ENCODE measurements at places on chromosomes 13 and 19.

- no peak for DNase-seq
Observed at GRCh38 chr19:15971224-15971780, 22.5 kb downstream of the OR10H4 start.

DNA sequence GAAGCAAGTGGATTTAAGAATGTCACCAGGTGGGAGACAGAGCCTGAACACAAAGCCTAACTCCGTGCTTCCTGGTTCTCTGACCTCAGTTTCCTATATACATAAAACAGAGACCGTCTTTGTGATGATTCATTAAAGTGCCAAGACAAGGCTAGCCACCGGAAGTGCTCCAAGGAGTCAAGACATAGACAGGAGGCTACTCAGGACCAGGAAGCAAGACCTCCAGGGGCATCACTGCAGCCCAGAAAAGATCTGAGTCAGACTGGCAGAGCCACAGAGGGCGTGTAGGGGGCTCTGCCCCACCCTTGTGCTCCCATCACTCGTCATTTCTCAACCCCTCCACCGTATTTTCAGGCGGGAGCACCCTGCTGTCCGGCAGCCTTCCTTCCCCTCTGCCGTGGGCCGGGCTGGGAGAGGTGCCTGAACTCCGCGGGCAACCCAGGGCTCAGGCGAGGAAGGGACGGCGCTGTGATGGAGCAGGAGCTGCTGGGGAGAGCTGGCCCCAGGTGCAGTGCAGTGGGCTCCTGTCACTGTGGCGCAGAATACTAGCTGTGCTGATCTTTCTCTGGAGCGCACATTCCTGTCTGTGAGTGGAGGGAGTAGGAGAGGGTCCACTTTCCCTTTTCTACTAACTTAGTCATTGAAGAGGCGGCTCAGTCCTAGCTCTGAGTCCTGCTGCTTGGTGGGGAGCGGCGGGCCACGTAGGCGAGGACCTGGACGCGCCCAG, 134.7 kb upstream of the GPR12 start:
- DNase-seq, result no peak

DNA sequence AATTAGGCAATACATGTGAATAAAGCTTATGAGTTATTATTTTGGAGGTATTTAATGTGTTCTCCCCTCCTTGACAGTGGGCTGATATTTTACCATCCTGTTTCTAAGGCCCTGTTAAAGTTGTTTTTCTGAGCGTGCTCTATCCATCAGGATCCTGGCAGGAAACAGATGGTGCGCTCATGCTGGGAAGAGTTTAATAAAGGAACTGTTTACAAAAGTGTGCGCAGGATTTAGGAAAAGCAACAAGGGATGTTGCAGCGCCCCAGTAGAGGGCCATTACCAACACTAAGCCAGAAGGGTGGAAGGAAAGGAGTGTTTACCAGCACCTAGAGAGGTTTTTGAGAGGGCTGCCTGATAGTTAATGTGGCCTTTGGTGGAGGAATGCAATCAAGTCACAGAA, 374.5 kb downstream of the KCNRG start:
- DNase-seq, result no peak

- DNase-seq, result no peak
Observed at GRCh38 chr13:61151062-61151461, 264.6 kb downstream of the PCDH20 start.

DNA sequence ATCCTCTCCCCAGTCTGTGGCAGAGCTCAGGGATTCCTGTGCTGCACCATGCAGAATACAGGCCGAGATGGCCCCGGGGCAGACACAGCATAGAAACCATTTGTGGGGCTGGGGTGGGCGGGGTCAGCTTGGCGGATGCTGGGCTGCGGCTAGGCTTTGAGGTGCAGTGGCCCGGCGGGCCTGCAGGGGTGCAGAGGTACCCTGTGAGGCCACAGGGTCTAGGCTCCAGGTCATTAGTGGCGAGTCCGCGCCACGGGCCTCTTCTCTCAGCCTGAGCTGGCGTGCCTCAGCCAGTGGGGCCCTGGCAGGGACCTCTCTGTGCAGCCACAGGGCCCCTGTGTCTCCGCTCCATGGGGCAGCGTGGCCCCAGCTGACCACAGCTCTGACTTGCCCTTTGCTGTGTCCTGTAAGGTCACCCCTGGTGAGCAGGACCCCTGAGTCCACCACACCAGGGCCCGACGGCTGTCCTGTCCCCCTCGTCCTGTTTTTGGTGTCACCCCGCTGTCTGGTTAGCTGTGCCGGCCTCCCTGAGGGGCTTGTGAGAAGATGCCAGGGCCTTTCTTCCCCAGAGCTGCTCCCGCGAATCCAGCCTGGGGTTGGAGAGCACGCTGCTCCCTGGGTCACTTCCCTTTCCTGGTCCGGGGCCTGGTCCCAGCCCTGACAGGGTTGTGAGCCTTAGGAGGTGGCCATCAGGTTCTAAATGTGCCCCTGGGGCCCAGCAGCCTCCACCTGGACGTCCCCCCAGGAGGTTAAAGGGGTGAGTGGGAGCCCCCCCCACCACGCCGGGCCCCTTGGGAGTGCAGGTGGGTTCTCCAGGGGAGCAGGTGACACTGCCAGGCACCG, 12.1 kb downstream of the KDM4B start:
- DNase-seq, result no peak

DNA sequence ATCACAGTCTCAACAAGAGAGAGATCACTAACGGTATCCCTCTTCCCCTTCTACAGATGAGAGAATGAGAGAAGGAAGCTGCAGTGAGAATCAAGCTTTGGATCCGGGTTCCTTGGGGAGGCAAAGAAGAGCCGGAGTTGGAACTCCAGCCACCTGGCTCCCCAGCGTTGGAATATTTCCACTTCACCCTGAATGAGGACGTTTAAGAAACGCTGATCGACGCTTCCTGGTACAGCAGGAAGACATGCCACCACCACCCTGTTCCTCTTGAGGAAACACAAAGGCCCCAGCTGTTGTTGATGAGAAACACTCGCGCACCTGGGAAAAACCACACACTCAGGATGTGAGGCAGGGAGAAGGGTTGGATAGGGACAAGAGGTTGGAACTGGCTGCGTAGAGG, 11.3 kb upstream of the CACNG8 start:
- no peak for DNase-seq

GRCh38 chr13:62489731-62490130, 1074.1 kb upstream of the PCDH20 start:
- DNase-seq, result no peak

Data from fibroblast of upper back skin (primary cell).